ENCODE measurements at places on chromosomes 6 and 20.

GRCh38 chr6:13702809-13703302 is 8.8 kb downstream of the RANBP9 start:
- no peak for DNase-seq

DNA sequence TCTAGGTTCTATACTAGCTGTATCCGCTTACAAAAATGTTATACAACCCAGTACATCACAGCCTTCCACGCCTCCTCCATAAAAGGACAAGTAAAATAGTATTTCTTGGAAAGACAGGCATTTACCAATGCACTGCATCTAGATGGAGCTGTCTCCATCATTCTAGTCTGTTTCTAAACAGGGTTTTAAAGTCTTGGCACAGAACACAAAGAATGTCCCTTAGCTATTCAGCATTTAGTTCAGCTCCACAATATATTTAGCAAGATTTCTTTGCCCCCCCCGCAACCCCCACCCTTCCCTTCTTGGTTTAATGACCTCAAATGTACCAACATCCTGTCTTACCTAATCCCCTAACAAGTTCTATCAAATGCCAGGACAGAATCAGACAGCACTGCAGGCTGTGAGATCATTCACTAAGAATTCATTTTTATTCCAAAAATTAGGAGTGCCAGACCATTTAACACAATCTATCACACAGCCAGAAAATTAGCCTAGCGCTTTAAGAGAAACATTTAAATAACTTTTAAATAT is 198.6 kb downstream of the BACH2 start:
- DNase-seq: peak; percentile 33

DNA sequence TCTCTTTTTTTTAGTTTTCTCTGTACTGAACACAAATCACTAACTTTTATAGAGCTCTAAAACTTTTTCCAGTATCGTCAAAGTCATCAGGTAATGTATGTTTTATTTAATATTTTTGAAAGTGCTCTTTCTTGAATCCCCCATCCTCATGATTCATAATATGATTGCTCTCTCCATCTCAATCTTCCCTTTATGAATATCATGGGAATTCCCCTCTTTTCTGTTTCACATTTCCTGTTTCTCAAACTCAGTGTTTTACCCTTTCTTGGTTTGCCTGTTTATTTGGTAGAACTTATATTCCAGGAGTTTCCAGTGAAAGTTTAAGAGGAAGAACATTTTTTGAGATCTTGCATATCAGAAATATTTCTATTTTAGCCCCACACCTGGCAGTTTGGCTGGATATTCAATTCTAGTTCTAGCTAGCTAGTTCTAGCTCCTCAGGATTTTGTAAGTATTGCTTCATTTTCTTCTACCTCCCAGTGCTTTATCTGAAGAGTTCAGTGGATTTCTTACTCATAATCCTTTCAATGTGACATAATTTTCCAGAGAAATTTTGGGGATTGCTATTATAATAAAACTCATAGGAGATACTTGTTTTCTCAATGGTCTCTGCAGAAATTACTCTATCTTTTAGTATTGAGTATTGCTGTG is 6.1 kb upstream of the C6orf58 start:
- no peak for DNase-seq

DNA sequence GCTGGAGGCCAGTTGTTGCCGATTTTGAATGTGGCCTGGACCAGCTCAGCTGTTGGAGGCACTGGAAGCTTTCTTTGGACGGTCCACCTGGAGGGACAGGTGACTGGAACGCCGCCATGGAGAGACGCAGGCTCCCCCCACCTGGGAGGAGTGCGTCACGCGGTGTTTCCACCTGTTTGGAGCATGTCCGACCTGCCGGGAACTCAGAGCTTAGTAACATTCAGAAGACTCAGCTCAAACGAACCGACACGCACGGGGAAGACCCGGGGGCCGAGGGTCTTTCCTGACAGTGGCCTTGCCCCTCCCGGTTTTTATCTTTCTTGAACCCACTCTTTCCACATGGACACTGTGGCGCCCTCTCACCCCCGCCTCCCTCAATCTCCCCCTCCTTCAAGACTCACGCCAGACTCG is 141.6 kb downstream of the SMOC2 start:
- DNase-seq: no peak
